ENCODE measurements at places on chromosomes 13 and 19.

- peak; percentile 87 for DNase-seq
Observed at GRCh38 chr19:10998045-10998533, 37.3 kb downstream of the SMARCA4 start.

DNA sequence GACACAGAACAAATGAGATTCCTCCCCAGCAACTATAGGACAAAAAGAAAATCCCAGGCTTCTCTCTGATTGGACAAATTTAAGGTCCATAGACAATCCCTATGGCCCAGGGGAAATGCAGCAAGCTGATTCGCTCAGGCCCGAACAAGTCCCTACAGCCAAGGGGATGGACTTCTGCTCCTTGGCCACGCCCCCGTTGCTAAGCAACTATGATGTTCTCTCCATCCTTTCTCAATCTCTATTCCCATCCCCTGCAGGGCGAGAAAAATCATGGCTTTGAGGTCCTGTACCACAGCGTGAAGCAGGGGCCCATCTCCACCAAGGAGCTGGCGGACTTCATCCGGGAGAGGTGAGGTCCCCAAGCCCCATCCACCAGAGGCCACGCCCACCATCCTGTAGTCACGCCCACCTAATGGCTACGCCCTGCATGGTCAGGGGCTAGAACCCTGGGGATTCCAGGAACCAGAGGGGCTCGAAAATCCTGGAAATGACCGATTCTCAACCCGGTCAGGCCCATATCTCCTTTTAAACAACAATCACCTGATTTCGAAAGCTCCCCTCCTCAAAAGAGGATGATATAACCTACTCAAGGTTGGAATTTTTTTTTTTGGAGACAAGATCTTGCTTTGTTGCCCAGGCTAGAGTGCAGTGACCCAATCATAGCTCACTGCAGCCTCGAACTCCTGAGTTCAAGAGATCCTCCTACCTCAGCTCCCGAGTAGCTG is 11.4 kb downstream of the FCHO1 start:
- peak; percentile 56 for DNase-seq

GRCh38 chr13:98548230-98548629 is 28.7 kb downstream of the STK24 start:
- DNase-seq, result no peak

GRCh38 chr13:40319699-40320579 is 346.5 kb downstream of the FOXO1 start:
- DNase-seq, result no peak

GRCh38 chr19:3765121-3765520 is 2.6 kb downstream of the MRPL54 start:
- DNase-seq, result no peak

DNA sequence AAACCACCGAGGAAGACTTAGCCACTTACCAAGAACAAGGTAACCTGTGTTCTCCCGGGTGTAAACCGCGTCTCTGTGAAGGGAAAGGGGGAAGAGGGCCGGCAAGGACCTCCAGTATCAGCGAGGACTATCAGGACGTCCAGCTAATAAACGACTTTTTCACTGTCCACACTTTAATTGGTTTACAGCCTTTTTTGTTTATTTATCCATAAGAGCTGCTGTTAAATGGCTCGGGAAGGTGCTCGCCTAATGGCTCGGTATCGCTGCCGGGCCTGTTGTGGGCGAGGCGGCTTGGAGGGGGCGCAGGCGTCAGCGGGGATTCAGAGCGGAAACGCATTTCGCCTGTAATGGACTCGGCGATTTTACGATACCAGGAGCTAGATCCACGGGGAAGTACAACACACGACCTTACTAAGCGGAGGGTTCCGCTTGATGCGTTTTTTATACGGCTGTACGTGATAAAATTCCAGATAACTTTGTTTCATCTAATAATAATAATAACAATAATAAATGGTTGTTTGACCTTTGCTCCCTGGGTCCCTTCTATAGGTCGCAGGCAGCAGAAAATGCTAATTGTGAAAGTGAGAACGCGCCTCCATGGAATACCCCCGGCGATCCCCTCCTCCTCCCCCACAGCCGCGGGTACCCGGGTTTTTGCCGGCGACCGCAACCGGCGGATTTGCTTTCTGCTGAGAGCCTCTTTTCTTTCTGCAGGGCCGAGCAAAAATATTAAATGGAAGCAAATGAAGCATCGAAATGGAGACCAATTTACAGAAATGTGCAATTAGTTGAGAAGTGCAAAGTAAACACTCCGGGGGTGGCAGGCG is 2.5 kb upstream of the PDX1 start:
- DNase-seq, result no peak

- DNase-seq, result peak; percentile 26
Observed at GRCh38 chr13:20882206-20882605, 20.3 kb downstream of the XPO4 start.

DNA sequence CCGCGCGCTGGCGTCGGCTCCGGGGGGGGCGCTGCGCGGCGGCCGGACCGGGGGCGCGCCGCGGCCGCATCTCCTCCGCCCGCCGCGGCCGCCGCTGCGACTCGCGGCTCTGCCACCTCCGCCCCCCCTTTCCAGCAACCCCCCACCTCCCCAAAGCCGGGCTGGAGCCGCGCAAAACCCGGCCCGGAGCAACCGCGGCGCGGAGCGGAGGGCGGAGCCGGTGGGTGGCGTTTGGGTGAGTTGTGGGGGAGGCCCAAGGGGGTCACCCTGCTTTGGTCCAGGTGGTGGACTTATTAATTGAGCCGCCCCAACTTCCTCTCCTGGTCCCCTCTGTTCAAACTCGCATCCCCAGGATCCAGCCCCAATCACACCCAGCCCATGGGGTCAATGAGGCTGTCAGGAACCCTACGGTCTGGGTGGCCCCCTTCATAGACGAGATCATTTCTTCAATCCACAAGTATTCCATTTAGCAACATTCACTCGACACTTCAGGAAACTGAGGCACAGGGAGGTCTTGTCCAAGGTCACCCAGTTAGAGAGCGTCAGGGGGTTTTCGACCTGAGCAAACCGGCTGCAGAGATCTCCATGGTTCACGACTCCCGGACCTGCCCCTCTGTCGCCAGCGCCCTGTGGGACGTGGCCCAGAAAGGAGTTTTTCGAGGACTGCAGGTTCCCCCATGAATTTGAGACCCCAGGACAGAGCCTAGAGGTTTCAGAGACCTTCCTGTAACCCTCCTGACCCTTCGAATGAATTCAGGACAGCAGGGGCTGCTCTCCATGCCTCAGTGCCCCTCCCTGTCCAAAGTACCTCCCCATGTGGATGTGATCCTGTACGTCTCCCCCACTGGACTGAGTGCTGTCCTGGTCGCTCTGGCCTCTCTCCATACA is 22.4 kb upstream of the SEMA6B start:
- no peak for DNase-seq

GRCh38 chr13:73879346-73880015 is 254.7 kb downstream of the KLF12 start:
- no peak for DNase-seq

- DNase-seq, result no peak
Observed at GRCh38 chr13:42498521-42498920, 75.4 kb upstream of the TNFSF11 start.

Measured in fibroblast of gingiva (primary cell).